ENCODE measurements at places on chromosomes 5 and 9.

DNA sequence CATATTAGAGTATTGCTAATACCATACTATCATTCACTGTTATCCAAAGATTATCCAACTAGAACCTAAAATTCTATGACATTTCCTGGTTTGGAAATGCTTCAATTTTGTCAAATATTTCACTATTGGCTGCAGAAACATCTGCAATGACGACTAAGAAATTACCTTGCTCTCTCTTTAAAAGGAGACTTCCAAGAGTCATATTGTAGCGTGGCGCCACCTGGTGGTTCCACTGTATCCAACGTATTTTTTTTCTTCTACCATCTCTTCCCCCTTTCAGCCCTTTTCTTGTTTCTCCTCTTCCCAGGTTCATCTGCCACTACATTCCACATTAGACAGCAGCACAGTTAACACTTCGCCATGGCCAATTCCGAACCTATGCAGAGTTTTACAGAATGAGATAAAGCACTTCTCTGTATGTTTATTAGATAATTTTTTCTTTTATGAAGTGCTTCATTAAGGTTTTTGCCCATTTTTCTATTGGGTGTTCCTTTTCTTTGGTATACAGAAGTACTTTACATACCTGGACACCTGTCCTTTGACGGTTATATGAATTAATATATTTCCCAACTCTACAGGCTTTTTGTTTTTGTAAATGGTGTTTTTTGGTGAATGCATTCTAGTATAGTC lies 153.5 kb downstream of the CDC42SE2 start:
- DNase-seq: peak; percentile 78

DNA sequence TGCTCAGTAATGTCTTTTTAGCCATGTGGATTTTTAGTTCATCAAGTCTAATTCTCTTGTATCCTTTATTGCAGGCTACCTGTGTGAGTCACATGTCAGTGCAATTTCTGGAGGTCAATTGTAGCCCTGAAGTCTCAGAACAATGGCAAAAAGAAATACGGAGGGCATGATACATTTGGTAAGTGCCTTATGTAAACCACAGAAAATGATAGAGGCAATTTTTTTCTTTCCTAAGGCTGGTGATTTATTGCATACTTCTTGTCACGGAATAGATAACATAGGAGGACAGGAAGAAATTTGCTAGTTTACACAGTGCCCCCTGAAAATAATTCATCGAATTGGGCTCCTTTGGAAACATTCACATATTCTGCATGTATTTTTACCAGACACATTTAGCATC lies 235.9 kb downstream of the DMRTA1 start:
- DNase-seq: no peak

DNA sequence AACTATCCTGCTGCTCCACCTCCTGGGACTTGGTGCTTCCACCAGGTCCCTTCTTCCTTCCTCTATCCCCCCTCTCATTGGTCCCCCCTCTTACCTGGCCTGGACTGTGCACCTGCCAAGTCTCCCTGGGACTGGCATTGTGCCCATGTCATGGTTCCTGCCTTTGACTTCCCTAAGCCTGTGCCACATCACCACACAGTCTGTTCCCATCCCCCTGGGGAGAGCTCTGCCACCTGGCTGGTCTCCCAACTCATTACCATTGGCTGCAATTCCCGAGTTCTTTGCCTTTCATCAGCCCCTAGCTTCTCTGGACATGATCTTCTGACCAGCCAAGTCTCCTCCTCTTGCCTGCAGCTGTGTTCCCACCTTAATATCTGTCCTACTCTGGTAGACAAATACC lies 180.3 kb downstream of the SREK1 start:
- no peak for DNase-seq

DNA sequence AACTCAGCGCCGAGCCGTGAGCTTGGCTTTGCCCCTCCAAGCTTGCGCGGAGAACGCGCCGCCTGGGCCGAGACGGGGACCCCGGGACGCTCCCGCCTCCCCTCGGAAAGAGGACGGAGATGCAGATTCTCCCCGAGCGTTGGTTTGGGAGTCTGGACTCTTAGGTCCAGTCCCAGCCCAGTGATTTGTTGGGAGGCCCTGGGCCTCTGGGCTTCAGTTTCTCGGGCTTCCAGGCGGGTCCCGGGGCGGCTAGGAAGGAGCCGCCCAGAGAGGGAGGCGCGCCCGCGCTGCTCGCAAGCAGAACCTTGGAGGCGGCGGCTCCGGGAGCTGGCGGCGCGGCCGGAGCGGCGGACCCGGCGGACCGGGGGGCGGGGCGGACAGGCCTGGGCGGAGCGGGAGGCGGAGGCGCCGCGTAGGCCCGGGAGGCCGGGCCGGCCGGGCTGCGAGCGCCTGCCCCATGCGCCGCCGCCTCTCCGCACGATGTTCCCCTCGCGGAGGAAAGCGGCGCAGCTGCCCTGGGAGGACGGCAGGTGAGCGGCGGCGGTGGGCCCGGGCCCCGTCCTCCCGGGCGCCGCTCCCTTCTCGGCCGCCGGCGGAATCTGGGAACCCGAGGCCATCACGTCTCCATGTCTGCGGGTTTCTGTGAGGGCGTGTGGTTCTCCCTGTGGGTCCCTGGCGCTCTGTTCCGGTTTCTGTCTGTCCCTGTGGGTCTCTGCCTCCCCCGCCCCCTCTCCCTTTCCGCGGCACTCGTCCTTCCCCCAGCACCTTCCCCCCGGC lies at the start of gene B4GALT7:
Gene B4GALT7 (plus strand): TSS at position 402 of the 777 bp plus-strand sequence. CDS start 79 bp downstream, at position 481.
- DNase-seq: peak; percentile 81

DNA sequence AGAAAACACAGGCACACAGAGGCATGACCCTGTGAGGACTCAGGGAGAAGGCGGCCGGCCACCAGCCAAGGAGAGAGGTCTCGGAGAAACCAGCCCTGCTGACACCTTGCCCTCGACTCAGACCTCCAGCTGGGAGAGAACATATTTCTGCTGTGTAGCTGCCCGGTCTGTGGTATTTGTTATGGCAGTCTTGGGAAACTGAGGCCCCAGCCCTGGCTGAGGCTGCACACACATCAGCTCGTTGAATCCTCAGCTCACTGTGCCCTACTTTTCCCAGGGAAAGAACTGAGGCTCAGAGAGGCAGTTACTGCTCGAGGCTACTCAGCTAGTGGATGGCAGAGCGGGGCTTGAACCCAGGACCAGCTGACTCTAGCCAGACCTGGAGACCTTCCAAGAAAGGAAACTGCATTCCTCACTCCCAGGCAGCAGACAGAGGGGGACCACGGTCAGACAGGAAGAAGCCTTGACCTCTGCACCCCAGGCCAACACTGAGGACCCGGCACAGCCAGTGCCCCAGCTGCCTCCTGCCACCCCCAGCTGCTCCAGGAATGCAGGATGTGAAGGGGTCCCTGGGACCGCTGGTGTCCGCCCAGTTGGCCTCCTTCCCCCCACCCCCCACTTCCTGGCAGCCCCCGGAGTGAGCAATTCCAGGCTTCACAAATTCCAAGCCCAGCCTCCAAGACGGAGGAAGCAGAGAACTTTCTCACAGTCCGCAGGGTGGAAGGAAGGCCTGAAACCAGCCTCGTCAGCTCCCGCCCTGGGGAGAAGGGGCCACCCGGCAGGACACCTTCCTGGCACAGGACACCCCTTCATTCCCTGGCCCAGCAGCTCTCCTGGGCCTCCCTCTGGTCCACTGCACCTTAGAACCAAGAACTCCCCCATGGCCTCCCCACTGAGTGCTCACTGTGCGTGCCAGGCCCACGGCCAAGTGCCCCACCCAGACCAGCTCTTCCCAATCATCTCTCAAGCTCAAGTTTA lies 69.9 kb downstream of the LRSAM1 start:
- no peak for DNase-seq

DNA sequence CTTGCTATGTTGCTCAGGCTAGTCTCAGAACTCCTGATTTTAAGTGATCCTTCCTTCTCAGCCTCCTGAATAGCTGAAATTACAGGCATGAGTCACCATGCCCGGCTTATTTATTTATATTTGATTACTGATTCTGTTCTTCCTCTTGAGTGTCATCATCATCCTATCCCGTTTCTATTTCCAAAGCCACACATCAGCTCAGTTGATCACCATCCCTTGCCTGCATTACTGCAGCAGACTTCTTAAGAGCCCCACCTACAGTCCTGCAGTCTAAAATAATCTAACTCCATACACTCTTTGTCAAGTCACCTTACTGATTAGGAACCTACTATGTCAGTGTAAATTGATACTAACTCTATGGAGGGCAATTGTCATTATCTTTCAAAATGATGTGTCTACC lies 138.9 kb upstream of the RAI14 start:
- no peak for DNase-seq

GRCh38 chr9:124007565-124008302 lies 3.8 kb upstream of the LHX2 start:
- no peak for DNase-seq

DNA sequence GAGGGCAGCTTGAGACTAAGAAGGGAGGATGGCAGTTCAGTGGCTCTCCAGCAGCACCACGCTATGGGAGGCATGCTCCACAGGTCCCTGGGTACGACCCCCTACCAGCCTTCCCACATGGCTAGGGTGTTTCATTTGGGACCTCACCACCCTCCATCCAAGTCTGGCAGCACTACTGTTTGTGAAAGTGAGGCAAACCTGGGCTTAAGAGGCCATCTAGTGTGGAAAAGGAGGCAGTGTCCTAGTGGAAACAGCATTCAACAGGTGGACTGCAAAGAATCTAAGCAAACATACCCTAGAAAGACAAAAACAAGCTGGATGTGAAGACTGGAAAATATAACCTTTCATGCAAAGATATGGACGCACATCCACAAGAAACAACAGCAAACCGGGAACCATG lies 4.8 kb upstream of the C5orf47 start:
- DNase-seq: no peak

DNA sequence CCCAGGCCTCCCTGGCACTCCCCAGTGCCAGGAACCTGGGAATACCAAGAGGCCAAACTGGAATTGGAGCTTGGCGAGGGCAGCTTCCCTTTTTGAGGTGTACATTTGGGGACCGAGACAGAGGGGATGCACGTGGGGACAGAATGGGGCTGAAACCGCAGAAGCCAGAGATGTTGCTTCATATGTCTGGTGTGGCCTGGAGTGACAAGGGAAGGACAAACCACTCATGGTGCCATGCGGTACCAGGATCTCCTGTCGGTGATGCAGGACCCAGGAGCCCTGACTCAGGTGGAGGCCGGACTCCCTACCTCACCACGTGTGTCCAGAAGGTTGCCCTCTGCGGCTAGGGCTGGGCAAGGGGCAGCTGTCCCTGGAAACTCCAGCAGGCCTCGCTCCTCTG lies 4.0 kb upstream of the CSF2 start:
- DNase-seq: no peak

GRCh38 chr5:26492906-26493459 lies 545.4 kb downstream of the CDH9 start:
- no peak for DNase-seq

DNA sequence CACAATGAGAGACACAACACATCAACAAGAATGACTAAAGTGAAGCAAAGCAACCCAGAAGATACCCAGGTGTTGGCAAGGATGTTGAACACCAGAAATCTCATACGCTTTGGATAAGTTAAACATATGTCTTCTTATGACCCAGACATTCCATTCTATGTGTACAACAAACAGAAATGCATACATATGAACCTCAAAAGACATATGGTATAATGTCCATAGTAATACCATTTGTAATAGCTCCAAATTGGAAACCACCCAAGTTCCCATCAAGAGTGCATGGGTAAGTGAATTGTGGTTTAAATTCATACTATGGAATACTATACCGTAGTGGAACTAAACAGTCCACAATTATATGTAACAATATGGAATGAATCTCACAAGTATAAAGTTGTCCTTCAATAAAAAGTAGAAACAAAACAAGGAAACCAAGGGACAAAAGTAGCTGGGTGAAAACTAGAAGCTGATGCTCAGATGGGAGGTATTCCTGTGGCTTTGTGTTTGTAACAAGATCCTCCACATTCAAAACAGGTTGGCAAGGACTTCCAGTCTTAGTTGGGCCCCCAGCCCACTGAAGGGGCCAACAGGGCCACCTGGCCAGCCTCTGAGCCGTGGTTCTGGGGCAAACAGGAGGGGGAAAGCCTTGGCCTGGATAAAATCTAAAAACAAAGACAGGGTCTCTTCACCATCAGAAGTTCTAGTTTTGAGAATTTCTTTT lies 171.8 kb upstream of the PITX1 start:
- no peak for DNase-seq

GRCh38 chr9:123985869-123986268 lies 25.7 kb upstream of the LHX2 start:
- DNase-seq: no peak

DNA sequence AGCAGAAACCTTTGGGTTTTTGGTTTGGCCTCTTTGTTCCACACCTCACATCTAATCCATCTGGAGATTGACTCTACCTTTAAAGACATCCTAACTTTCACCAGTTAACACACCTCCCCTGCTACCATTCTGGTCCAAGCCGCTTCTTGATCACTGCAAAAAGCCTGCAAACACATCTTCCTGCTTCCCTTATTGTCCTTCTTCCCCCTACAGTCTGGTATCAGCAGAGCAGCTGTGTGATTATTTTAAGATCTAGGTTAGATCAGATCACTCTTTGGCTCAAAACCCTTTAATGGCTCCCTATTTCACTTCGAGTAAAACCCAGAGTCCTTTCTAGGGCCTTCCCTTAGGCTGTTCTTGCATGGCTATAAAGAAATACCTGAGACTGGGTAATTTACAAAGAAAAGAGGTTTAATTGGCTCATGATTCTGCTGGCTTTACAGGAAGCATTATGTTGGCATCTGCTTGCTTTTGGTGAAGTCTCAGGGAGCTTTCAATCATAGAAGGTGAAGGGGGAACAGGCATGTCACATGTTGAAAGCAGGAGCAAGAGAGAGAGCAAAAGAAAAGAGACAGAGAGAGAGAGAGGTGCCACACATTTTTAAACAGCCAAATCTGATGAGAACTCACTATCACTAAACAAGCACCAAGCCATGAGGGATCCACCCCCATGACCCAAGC lies 1.5 kb upstream of the TEX10 start:
- no peak for DNase-seq

DNA sequence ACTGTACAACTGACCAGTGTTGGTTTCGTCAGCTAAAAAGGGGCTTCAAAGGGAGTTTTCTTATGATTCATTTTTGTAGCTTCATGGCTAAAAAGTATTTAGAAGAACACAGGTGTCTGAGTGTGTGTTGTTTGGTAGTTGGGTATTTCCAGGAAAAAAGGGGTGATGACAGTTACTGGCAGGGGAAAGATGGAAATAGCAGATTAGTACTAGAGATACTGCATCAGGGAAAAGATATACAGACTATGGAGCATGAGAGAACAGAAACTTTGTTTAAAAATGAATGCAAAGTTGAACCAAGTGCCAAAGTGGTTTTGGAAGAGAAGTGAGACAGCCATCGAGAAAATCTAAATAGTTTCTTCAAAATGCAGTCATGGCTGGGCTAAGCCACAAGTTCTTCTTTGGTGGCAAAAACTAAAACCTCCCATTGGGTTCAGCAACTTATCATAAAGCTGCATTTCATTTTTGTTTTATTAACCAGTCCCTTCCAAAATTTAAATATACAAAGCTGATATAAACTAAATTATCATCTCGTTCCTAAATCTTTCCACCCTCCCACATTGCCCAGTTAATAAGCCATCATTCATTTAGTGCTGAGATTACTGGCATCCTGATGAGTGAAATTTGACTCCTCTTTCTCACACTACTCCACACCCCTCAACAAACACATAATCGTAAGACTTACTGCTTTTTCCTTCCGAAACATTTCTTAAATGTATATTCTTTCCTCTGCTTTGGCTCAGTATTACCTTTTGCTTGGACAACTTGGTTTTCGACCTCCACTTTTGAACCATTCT lies 33.5 kb downstream of the ELL2 start:
- no peak for DNase-seq
